ENCODE measurements at places on chromosomes 7 and 10.

DNA sequence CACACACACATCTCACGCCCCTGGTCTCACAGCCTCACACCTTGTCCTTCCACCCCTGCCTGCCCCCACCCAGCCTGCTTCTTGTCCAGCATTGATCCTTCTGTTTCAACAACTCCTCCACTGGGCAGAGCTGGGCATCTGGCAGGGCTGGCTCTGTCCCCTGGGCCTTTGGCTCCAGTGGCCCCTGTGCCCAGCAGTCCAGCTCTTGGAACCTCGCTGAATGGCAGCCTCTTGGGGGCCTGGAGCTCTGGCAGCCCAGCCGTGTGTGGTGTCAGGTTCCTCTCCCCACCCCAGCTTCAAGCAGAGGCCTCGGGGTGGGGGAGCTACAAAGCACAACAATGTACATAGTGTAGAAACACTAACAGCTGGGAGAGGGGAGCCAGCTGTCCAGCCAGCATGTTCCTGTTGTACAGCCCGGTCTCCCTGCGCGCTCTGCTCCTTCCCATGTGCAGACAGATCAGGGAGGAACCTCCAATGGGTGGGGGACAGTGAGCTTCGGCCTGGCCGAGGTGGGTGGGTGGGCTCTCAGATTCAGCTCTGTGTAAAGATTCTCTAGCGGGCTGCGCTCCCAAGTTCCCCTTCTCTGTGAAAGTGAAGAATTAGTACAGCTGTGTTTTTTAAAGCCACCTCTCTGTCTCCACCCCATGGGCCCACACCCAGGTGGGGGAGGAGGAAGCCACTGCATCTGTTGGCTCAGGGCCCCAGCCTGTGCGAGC is 19.4 kb downstream of the ZMIZ2 start:
- no peak for DNase-seq

GRCh38 chr7:68143345-68143744 is 1146.7 kb downstream of the TYW1 start:
- DNase-seq, result no peak

GRCh38 chr10:5360318-5360915 is 4.3 kb upstream of the UCN3 start:
- DNase-seq, result no peak

GRCh38 chr10:92760609-92761008 is 70.9 kb downstream of the HHEX start:
- DNase-seq, result peak; percentile 44

GRCh38 chr7:36583318-36583717 is 141.0 kb downstream of the AOAH start:
- DNase-seq, result peak; percentile 59

DNA sequence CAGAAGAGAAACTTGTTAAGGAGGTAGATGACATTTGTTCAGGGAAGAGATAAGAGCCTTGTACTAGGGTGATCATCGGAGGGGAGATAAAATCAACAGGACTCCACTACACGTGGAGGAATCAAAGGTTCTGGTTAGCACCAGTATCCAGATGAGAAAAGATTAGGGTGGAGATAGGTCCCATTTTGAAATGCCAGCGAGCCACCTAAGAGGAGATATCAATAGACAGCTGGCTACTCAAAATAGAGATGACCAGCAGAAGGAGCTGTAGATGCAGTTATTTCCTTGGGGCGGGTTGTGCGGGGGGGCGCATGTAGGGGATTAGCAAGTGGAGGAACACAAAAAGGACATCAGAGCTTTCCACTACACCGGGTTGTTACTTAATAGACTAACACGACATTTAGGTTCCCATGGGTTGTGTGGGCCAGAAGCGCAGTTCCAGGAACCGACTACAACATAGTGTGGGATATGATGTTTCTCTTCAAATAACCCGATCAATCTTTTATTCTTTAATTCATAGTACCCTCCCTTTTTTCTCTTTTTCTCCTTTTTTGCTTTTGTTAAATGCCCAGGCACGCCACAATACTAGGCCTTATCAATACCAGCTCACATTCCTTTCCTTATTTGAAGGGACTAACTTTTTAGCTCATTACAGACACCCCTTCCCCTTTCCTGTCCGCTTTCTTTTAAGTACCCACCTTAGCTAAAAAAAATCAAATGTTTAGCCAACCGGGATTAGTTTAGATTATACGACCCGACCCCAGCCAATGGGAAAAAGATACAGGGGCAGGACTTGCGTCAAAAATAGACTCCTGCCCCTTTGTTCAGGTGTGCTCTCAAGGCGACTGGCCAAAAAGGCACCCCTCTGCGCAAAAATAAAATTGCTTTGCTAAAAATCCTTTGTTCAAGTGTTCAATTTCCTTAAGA is 2.0 kb upstream of the KIF11 start:
- DNase-seq, result no peak

DNA sequence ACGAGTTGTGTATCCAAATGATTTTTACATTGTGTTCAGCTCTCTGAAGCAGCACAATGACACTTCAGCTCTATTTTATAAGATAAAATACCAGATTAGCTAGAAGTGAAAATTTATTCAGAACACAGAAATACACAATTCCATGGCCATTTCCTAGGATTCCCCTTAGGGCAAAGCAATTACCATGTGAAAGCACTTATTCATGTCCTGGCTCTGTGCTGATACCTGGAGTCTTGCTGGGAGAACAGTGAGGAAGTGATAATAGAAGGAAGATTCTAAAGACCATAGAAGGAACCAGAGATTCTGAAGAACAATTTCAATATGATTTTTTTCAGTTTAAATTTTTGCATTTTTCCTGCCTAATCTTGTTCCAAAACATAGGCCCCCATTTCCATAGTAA is 657.4 kb upstream of the ZWINT start:
- DNase-seq, result no peak
